ENCODE measurements at places on chromosomes 13 and 19. TPM values are rescaled to one million over a fixed set of nuclear protein-coding genes. Genes with fewer than 3 reads are reported as not detected.
A peak's percentile ranks its signal among the peaks of the same experiment; 100 is the strongest.

C19orf85 gene
- not detected for total RNA-seq

- no peak for DNase-seq
Observed at GRCh38 chr19:7415163-7415856, 66.6 kb downstream of the ARHGEF18 start.

GRCh38 chr19:47110521-47111005 lies 3.0 kb downstream of the ZC3H4 start:
- peak; percentile 49 for DNase-seq

GRCh38 chr19:39832341-39833083 lies 1.4 kb downstream of the DYRK1B start:
- DNase-seq: no peak

- DNase-seq: no peak
Observed at GRCh38 chr13:94778986-94779385, 66.6 kb upstream of the SOX21 start.

GRCh38 chr13:93372856-93373255 lies 146.2 kb downstream of the GPC6 start:
- no peak for DNase-seq

DNA sequence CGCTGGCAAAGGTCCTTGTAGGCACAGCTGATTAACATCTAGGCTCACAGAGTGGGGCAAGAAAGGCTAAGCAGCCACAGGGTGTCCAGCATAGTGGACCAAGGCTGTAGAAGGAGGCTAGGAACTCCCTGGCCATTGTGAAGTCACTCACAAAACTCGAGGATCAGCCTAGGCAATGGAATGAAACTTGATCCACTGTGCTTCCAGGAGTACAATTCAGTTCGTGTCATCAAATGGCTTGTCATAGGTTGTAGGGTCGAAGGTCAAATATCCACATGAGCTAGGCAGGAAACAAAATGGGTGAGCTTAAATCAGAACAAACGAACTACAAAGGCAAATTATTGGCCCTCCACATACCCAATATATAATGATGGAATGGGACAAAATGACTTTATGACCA lies 4.4 kb upstream of the FAM187B start:
- no peak for DNase-seq

DNA sequence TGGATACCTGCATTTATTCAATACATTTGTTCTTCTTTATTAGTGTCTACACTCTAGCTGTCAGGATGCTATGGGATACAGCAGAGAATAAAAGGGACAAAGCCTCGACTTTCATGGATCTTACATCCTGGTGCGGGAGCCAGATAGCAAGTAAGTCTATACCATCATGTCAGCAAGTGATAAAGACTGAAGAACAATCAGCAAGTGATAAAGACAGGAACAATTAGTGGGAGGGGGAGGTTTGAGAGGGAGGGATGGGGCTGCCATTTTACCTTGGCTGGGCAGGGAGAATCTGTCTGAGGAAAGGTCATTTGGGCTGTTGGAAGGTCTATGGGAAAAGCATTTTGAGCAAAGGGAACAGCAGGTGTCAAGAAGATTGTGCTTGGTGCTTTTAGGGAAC lies 2.6 kb upstream of the UBE2S start:
- DNase-seq: no peak

BST2 gene
- total RNA-seq: 29.9 TPM

- no peak for DNase-seq
Observed at GRCh38 chr13:63497601-63498000, 2082.0 kb upstream of the PCDH20 start.

GRCh38 chr19:51128227-51128626 lies 3.5 kb downstream of the SIGLEC9 start:
- DNase-seq: no peak

PSG3 gene
- total RNA-seq: not detected
